Activated T-cell treated with anti-CD3 and anti-CD28 coated beads, Interleukin-2, amount 50 U/mL, for 1 hour (primary cell): ENCODE measurements at places on chromosomes 16 and 17.

- DNase-seq = no peak
Measured at GRCh38 chr17:46035112-46035818, 36.2 kb downstream of the STH start.

- no peak for DNase-seq
Measured at GRCh38 chr16:47660540-47660939, 199.4 kb downstream of the PHKB start.

GRCh38 chr16:17445421-17445820 is 25.3 kb downstream of the XYLT1 start:
- no peak for DNase-seq

GRCh38 chr16:73692861-73693260 is 603.8 kb upstream of the PSMD7 start:
- DNase-seq = no peak

GRCh38 chr17:4968486-4969046 is 949 bp upstream of the SPAG7 start:
- DNase-seq = no peak

DNA sequence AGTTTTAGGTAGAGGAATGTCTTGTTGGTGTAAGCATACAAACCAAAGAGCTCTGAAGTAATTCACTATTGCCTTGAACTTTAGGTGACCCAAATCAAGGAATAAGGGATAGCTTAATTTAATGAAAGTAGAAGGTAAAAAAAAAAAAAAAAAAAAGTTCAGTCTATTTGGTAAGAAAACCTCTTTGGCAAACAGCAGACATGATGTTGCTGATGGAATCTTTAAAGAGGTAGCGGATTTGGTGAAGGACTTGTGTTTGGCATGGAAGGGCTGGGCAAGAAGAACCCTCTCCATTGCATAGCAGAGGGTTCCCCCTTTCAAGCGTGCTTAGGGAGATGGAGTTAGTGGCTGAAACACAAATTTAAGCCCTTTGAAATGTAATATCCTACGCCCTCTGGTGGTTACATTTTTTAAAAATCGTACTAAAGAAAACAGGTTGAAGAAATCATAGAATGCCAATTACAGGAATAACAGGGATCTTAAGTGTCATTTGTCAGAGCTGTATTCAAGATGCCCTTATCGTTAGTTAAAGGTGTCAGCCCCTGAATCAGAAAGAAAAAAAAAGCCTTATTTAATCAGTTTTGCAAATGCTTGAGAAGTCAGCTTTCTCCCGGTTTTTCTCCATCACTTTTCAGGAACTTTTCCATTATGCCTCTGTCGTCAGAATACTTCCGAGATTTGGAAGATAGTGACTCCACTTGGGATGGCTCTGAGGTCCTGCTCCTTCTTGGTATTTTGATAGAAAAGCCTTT is 383.1 kb downstream of the KCNJ2 start:
- no peak for DNase-seq

GRCh38 chr17:36856903-36857381 is 80.3 kb upstream of the LHX1 start:
- DNase-seq = no peak

DNA sequence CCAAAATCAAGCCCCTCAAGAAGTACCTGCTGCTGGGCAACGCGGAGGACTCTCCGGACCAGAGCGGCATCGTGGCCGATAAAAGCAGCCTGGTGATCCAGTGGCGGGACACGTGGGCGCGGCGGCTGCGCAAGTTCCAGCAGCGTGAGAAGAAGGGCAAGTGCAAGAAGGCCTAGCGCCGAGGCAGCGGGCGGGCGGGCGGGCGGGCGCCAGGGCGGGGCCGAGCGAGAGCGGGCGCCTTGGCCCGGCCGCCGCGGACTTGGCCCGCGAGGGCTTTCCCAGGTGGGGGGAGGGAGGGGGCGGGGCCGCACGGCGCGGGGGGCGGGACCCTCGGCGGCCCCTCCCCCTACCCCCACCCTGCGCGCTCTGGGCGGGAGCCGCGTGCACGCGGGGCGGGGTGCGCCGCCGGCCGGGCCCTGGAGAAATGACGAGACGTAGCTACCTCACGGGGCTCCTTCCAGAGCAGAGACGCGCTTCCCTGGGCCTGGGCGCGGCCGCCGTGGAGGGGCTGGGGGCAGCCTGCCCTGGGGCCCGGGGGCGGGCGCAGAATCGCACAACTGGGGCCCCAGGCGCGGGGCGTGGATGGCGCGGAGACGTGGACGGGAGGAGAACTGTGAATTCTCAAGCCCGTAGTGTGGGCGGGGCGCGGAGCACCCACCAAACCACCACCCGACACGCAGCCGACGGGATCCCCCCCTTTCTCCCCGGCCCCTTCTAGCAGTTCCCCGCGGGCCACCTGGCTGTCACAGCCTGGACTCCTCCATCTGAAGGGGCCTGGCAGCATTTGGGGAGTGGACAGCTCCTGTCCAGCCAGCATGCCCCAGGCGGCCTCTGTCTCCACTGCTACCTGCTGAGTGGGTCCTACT is 218.7 kb downstream of the NTN1 start:
- peak; percentile 77 for DNase-seq

DNA sequence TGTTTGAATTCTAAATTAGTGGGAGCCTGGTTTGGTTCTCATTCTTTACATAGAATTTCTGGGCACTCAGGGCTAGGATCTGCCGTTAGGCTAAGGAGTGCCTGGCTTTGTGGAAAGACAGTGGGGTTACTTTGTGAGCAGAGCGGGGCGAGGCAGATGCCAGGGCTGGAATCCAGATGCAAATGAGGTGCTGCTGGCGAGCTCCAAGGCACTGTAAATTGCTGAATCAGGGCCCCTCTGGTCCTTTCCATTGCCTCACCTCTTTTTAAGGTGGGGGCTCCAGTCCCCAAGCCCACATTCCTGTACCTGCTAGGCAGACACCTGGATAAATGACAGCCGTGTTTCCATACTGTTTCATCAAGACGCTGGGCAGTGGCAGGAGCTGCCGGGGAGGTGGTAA is 33.8 kb downstream of the PIPOX start:
- no peak for DNase-seq
